T-helper 9 cell (primary cell): ENCODE measurements at places on chromosomes 2 and 18.

GRCh38 chr2:134178138-134178877, 75.6 kb upstream of the MGAT5 start:
- no peak for DNase-seq

DNA sequence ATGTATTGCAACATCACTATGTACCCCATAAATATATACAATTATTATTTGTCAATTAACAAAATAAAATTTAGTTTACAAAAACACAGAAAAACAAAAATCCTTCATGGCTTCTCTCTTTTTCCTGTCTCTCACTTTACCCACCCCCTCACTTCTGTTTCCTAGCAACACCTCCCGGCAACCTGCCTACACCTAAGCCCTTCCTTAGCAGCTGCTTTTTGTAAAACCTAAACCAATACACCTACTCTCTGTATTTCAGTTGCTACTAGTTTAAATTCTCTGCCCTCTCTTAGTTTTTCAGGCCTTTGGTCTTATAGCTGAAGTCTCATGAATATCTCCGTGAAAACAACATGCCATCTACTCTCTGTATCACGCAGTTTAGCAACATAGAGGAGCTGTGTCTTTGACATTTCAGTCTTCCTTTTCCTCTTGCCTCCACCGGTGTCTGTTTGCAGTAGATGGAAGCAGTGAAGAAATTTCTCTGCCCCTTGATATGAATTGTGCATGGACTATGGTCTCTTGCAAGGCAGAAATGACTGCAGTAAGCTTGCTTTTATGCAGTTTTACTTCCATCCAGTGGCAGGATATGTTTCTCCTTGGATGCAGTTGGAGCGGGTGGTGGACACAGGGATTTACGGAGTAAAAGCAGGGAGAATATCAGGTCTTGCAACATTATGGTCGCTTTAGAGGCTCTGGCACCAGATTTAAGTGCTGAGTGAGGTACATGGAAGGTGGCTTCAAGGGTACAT, 42.0 kb upstream of the ZDBF2 start:
- no peak for DNase-seq

DNA sequence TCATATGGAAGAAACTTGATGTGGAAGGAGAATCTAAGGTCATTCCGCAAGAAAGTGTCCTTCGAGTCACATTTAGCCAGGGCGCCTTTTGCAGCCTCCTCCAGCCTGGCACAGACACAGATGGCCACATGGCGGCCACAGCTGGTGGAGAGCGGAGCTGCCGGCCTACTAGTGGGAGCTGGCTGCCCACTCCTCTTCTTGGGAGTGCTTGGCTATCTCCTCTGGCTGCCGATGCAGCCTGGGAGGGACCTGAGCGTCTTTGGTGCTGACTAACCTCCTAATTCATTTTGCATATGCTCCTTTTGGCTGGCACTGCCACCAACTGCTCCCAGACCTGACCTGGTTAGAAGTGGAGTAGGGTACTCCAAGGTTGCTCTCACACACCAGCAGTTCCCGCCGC, 199.3 kb upstream of the MYT1L start:
- DNase-seq = no peak

- DNase-seq = no peak
Observed at GRCh38 chr2:132374551-132374950, 42.1 kb upstream of the GPR39 start.

- DNase-seq = peak; percentile 75
Observed at GRCh38 chr2:9752441-9753275, 90.6 kb upstream of the TAF1B start.
